ENCODE measurements at places on chromosomes 5 and 9.
A peak's percentile ranks its signal among the peaks of the same experiment; 100 is the strongest.

GRCh38 chr9:115517335-115518075 is 399.5 kb upstream of the TNC start:
- DNase-seq = no peak

DNA sequence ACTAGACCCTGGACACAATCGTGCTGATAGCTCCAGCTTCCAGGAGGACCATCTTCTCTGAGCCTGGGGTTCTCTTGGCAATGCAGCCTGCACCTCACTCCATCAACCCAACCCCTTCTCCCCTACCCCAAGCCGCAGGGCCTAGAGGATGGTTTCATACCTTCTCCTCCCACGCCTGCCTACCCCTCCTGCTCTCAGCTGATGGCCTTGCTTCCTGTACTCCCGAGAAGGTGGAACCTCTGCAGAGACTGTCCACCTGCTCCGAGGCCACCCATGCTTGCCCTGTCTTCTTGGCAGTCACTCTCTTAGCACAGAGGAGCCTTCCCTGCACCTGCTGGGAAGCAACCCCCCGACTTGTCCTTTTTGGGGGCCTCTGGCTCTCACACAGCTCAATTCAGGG is 241.9 kb downstream of the IRX2 start:
- DNase-seq = no peak

DNA sequence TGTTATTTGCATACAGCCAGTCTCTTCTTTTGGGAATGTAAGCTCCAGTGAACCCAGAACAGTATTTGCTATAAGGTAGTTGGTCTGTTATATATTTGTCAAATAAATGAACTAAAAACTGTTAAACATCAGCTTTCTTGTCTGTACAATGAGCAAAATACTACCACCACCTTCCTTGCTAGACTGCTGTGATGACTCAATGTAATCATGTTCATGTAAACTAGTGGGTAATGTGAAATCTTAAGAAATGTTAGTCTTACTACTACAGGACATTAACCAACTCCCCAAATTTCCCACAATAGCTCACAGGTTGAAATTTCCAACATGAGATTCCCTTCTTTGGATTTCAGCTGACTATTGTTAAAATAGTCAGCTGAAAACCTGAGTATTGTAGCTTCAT is 176.1 kb downstream of the TRPM3 start:
- no peak for DNase-seq

DNA sequence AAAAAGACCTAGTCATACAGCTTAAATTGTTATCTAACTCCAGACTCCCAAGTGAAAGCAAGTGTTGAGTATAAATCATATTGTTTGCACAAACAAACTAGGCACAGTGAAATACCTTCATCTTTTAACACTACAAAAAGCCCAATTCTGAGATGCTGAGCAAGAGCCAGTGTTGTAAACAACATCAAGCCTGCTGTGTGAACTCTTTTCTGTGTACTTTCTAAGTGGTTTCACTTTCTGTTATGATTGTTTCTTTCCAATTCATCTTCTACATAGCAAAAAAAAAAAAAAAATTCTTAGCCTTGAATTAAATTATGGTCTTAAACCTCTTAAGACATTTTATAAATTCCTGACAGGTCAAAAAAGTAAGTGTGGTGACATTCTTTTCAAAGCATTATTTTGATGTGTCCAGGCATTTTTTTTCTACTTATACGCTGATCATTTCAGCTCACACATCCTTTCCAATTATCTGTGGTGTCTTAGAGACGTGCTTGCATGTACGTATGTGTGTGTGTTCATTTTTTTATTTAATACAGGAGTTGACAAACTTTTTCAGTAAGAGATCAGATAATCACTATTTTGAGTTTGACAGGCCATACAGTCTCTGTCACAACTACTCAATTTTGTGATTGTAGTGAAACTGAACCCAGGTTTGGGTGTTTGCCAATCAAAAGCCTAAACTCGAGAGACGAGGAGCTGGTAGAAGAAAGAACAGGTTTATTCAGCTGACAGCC is 556.1 kb downstream of the CDH9 start:
- no peak for DNase-seq

- no peak for DNase-seq
Observed at GRCh38 chr9:27340285-27340674, 43.3 kb upstream of the EQTN start.

DNA sequence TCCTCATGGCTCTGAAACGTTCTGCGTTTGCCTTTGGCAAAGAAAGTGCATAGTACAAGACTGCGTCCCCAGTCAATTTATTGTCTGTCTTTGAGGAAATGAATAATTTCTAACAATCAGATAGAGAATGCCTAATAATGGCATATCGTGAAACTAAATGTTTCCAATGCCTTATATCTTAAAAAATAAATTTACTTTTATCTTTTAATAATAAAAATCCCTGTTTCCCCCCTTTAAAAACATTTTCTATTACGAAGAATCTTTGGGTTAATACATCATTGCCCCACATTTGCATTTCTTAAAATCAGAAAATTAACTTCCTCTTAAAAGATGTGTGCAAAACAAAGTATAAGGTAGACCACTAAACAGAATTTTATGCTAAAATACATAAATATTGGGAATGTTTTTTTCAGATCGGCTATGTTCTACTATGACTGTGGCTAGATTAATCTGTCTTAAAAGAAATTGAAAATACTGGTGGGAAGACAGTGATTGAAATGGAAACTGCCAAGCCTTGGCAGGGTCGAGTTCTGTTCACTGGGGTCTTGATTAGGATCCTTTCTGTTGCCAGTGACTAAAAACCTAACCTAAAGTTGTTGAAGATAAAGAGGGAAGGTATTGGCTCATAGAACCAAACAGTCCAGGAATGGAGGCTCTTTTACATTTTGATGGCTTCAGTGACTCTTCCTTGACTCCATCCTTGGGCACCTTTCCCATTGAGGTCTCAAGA is at the start of gene IL5:
Gene IL5 (minus strand): TSS at position 51 of the 730 bp plus-strand sequence. CDS start 44 bp downstream, at position 7.
- no peak for DNase-seq

- no peak for DNase-seq
Observed at GRCh38 chr5:118007262-118007661, 981.1 kb downstream of the DTWD2 start.

DNA sequence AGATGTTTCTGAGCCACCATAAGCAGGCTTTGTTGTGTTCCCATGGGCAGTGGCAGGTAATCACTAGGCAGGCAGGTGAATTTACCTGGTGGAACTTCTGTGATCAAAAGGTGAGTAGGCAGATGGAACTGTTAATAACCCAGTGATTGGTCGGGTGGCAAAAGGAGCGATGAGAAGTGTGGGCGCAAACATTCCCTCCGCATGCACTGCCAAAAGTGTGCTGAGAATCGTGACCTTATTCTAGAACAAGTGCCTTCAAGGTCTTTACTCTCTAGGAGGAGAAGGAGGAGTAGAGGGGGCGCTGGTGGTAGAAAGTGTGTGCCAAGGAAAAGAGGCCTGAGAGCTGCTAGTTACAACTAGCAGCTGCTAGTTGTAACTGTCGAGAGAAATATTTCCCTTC is 3.3 kb downstream of the OTULINL start:
- DNase-seq = no peak

GRCh38 chr5:589588-589987 is 22.6 kb upstream of the CEP72 start:
- DNase-seq = no peak

GRCh38 chr5:169592937-169593650 is 9.5 kb downstream of the SPDL1 start:
- DNase-seq = no peak

- no peak for DNase-seq
Observed at GRCh38 chr5:152007653-152008335, 83.1 kb upstream of the GLRA1 start.

DNA sequence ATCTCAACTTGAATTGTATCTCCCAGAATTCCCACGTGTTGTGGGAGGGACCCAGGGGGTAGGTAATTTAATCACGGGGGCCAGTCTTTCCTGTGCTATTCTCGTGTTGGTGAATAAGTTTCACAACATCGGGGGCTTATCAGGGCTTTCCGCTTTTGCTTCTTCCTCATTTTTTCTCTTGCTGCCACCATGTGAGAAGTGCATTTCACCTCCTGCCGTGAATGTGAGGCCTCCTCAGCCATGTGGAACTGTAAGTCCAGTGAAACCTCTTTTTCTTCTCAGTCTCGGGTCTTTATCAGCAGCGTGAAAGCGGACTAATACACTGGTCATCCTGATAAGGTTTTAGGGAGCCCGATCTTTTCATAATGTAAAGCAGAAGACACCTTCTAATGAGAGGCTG is 687.0 kb upstream of the FTMT start:
- no peak for DNase-seq

DNA sequence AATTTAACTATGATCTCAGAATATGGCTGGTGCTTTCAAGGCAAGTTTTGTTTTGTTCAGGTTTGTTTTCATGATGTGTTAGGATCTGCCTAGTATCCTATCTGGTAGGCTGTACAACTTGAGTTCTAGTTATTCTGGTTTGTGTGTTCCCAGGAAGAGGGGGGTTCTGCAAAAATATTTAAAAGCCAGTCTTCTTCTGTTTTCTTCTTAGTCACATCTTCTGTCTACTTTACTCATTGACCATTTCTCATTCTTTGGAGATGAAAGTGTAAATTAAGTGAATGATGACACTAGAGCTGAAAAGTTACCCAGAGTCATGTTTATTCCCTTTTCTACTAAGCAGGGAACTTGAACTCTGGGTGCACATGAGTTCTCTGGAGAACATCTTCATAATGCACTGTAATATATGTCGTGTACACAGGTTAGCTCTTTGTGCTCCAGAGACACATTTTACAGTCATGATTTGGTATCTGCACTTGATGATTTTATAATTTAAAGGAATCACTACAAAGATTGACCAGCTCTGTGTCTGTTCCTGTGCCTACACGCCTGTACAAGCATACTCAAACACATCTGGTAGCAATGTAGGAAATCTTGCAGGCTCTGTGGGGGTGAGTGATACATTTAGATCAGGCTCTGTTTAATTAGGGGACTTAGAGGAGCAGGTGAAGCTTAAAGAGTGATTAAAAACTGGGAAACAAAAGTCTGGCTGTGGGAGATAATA is 5.0 kb downstream of the SMAD5 start:
- no peak for DNase-seq

- no peak for DNase-seq
Observed at GRCh38 chr5:179486596-179487051, 63.7 kb upstream of the RUFY1 start.

DNA sequence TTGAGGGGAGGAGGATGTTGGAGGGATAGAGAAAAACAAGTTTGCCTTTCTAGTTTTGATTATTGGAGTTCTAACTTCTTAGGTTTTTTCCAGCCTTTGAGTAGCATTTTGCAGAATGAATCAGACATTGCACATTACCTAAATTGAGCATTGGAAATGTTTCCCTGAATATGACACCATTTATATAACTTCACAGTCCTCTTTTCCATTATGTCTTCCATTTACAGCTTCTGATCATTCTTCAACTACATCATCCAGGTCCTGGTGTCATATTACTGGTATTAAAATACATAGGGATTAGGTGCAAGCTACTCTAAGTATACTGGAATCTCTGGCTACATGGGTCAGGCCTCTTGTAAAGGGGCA is 286.1 kb downstream of the ARHGAP26 start:
- no peak for DNase-seq

DNA sequence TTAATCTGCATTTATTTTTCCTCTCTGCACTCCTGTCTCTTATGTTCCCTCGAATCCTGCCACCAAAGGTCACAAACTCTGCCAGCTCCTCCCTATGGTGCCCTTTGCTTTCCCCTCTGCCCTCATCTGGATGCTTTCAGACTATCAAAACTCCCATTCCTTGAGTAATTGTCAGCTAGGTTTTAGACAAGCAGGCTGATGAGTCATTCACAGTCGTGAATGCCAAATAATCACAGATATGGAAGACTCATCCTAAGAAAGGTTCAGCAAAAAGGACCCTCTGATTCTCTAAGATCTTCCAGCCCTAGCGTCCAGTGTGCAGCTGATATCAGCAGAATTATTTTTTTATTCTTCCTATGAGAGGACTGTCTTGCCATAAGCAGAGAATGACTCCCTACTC is 104.5 kb upstream of the NUDT12 start:
- no peak for DNase-seq

- DNase-seq = no peak
Observed at GRCh38 chr5:149413477-149414210, 34.6 kb upstream of the IL17B start.

GRCh38 chr5:149796836-149797235 is 66.7 kb downstream of the PPARGC1B start:
- DNase-seq = no peak

- no peak for DNase-seq
Observed at GRCh38 chr5:129104915-129105455, 10.4 kb downstream of the ISOC1 start.

DNA sequence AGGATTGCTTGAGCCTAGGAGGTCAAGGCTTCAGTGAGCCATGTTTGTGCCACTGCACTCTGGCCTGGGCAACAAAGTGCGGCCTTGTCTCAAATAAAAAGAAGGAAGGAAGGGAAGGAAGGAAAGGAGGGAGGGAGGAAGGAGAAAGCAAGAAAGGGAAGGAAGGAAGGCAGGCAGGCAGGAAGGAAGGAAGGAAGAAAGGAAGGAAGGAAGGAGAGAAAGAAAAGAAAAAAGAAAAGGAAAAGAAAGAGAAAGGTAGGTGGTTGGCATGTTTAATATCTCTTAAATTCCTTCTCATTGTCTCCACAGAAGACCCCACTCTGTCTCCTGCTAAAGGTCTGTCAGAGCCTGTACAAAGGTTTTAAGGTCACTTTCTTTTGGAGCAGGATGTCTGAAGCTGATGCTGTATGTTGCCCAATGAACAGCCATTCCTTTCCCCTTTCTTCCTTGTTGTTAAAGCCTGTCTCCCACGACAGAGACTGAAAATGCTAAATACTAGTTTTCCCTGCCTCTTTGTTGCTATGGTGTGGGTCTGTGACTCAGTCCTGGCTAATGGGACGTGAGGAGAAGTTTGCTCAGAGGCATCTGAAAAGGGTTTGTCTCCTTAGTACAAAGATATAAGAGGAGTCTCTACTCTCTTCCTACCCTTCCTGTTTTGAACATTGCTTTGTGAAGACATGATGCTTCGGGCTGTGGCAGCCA is 213.3 kb downstream of the PCSK1 start:
- DNase-seq = no peak

GRCh38 chr5:57503433-57503832 is 20.8 kb upstream of the ACTBL2 start:
- DNase-seq = no peak

- DNase-seq = no peak
Observed at GRCh38 chr5:146073239-146073900, 32.0 kb downstream of the PLAC8L1 start.

DNA sequence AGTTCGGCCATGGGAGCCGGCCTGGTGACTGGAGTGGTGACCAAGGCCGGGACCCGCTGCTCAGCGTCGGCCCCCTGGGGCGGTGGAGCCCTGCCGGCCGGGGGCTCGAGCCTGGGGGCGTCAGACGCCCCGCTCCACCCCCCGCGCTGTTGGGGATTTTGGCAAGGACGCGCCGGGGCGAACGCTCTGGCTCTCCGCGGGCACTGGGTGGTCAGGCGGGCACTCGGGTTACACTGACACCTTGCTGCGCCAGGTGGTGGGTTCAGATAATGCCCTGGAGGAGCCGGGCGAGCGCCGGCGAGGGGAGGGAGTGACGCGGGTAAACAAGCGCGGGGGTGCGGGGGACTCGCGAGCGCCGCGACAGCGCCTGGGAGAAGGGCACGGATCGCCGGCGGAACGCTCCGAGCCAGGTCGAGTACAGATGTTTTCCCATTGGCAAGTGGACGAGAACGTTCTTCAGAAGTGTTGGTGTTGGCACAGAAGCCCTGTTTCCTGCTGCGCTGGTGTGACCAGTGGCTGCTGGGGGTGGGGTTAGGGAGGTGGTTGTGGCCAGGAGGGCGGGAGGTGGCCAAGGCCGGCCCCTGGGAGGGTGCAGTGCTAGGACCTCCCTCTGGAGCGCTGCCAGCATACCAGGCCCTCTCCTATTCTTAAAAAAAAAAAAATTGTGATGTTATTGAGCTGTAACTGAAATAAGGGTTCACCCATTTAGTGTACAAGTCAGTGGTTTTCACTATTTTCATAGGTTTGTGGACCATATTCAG is 773 bp downstream of the SQSTM1 start:
- DNase-seq = peak; percentile 89
